ENCODE measurements at places on chromosomes 6 and 20.

- no peak for DNase-seq
Observed at GRCh38 chr20:51594236-51595057, 51.9 kb upstream of the NFATC2 start.

DNA sequence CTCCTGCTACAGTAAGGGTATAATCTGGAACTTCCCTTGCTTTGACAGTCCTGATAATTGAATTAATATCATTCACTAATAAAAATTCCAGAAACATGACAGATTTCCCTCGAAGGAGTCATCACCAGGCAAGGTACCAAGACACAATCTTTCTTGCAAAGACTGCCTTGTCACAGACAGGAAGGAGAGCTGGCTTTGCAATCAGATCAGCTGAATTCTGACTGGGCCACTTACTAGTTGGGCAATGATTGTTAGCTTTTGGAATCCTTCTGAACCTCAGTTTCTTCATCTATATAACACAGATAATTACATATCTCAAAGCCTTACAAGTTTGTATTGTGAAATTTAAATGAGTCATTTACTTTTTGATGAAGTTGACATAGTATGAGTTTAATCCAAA, 344.2 kb downstream of the RFPL4B start:
- peak; percentile 93 for DNase-seq

GRCh38 chr6:135617222-135617621, 119.7 kb upstream of the AHI1 start:
- no peak for DNase-seq

- DNase-seq = no peak
Observed at GRCh38 chr6:165630544-165630953, 32.5 kb downstream of the PDE10A start.

- DNase-seq = peak; percentile 69
Observed at GRCh38 chr6:44096612-44097011, 30.6 kb downstream of the MRPL14 start.

DNA sequence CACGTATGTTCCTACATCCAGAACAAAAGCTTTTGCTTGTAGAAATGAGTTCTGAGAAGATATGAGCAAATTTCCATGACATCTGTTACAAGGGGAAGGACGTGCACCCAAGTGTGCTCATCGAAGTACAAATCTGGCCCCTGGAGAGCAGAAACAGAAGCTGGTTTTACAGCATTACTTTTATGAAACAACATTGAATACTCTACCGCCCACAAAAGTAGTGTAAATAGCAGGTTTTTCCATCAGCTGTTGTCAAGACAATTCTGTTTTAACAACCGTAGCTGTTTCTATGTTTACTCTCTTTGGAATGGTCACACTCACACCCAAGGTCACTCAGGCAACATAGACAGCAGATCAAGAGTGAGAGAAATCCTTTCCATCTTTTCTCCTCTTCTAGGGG, 114.2 kb upstream of the SSTR4 start:
- DNase-seq = no peak

DNA sequence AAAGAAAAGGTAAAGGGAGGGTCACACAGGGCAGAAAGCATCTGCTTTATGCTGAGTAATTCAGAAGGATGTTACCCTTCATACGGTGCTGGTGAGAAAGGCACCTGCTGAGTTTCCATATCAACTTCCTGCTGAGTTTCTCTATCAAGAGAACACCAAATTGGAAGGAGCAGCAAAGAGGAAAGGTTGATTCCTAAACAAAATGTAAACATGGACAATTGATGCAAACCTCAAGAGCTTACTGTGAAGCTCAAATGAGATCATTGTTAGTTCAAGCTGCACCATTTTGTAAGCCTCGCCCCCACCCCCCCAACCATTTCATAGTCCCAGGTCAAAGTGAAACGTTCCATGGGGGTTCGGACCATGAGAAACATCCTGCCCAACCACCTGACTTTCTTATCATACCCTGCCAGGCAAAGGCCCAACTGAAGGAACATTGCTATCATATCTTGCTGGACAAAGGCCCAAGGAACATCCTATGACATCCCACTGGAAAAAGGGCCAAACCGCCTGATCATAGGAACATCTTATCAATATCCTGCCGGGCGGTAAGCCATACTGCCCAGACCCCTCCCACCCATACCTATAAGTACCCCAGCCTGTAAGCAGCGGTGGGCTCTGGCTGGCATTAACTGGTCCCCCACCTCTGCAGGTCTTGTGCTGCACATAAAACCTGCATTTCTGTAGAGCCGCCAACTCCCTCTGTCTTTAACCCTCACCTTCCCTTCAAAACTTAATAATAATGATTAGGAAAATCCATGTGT, 171.6 kb downstream of the UBE3D start:
- DNase-seq = no peak

DNA sequence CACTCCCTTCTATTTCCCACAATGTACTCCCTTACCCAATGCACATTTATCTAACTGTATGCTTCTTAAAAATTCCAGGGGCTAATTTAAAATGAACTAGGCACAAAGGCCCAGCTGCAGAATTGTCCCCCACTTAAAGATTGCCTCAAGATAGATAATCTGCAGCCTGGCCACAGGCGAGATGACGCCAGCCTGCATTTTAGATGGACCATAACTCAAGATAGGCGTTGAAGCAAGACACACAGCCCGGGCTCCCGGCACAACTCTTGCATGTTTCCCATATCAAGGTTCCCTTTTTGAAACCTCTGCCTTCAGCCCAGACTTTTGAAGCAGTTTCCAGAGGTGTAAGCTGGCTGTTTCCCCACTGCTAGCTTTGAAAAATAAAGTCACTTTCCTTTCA, 3.2 kb upstream of the REPS1 start:
- no peak for DNase-seq

DNA sequence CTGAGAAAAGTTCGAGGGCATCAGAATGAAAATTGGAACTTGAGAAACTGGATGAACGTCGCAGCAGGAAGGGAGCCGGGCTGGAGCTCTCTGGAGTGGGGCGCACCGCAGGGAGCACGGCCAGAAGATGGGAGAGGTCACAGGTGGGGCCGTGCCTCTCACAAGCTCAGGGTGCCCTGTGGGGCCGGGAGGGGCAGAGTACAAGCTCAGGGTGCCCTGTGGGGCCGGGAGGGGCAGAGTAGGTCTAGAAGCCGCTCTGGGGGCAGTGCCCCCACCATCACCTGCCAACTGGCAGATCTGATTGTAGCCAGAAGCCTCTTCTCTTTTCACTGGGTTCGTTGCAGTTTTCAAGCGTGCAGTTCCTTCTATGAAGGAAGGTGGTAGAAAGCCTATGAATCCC, 61.1 kb upstream of the SNX9 start:
- no peak for DNase-seq

DNA sequence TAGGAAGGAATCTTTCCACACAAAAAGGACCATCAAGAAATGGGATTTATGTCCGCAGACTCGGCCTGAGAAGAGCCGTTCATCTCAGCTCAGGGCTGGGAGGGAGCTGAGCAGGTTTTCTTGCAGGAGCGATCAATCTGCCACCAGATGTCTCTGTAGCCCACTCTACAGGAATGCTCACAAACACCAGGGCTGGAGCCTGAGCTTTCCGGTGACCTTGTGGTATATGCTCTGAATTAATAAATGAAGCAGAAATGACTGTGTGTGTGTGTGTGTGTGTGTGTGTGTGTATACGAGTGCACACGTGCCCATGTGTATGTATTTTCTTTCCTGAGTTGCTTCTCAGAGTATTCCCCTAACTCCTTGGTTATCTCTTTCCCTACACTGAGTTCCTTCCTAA, 12.0 kb downstream of the CD83 start:
- DNase-seq = peak; percentile 79

All from fibroblast of mammary gland (primary cell).